ENCODE measurements at places on chromosomes 12 and 14.

GRCh38 chr12:91057368-91058165, at the start of gene KERA:
KERA (minus strand) TSS chr12:91058024; CDS start chr12:91056281, 1,743 bp downstream.
- no peak for DNase-seq

- peak; percentile 70 for DNase-seq
Observed at GRCh38 chr14:63901434-63902085, 48.8 kb downstream of the SYNE2 start.

DNA sequence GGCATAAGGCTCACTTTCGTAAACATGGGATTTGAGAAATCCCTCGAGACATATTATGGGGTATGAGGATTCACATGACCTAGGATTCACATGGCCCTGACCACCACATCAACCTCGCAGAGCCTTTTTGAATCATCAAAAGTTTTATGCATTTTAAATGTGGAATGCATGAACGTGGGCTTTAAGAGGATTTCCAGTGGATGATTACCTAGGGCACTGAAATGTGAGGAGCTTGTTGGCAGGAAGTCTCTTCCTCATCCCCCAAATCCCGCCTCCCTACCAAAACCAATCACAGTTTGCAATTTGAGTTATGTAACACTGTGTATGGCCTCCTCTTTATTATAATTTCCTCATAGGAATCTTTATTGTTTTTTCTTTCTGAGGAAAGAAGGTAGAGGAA, 659.6 kb upstream of the TBX3 start:
- DNase-seq = no peak

- peak; percentile 83 for DNase-seq
Observed at GRCh38 chr12:119208626-119209061, 29.9 kb downstream of the HSPB8 start.

GRCh38 chr14:65847075-65847847, 434.7 kb downstream of the FUT8 start:
- no peak for DNase-seq

DNA sequence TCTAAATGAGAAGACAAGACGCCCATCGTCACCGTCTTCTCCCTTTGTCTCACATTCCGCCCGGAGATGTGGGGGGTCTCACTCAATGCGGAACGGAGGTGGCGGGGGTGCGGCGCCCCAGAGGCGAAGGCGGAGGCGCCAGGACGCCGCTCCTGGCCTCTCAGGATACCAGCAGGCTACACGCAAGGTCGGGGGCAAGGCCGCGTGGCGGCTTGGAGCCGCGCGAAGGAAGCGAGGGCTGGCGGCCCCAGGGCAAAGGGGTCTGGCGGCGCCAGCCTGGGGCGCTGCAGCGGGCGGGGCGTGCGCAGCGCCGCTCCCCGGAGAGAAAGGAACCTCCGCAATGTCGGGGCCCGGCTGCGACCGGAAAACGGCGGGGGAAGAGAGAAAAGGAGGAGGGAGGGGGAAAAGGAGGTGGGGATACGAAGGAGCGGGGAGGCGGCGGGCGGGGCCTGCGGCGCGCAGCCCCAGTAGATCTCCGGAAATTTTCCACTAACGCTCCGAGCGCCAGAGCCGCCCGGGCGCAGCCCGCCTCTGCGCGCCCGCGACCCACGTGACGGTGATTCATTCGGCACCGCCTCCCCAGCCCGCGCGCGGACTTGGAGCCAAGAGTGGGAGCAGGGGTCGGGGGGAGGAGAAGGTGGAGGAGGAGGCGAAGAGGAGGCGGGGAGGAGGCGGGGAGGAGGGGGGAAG, 10.5 kb upstream of the SLC38A2 start:
- peak; percentile 99 for DNase-seq

- DNase-seq = peak; percentile 76
Observed at GRCh38 chr12:76586764-76587395, 27.3 kb upstream of the OSBPL8 start.
